ENCODE measurements at places on chromosomes 11 and 22.
A peak's percentile ranks its signal among the peaks of the same experiment; 100 is the strongest.

DNA sequence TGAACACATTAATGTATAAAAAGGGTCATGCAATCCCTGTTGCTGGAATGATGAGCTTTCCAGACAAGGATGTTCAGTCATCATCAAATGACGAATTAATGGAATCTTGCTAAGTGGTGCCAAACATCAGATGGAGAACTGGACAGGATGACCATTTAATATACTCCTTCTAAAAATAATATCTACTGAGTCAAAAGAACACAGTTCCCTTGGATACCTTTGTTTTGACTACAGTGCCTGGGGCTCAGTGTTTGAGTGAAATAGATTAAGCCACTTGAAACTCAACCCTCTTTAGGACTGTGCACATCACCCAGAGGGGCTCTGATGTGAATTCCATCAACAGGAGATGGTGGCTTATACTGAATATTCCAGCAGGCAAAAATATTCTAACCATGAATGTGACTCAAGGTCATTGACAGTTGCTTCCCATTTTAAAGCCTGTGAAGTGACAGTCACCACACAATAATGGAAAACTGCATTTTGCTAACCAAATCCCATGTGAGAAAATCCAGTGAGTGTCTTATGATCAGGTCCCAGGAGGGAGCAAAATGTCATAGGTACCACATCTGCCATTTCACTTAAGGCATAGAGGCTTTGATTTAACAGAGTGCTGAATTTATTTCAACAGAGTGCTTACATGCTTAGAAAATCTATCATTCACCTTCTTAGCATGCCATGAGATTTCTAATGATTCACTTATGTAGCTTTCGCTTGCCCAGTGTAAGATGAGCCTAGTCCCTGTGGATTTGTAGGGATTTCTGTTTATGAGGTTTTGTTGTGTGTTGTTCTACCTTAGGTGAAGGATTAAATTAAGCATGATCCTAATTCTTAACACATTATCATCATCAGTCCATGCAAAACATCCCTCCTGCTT lies 41.3 kb upstream of the SLN start:
- no peak for DNase-seq

DNA sequence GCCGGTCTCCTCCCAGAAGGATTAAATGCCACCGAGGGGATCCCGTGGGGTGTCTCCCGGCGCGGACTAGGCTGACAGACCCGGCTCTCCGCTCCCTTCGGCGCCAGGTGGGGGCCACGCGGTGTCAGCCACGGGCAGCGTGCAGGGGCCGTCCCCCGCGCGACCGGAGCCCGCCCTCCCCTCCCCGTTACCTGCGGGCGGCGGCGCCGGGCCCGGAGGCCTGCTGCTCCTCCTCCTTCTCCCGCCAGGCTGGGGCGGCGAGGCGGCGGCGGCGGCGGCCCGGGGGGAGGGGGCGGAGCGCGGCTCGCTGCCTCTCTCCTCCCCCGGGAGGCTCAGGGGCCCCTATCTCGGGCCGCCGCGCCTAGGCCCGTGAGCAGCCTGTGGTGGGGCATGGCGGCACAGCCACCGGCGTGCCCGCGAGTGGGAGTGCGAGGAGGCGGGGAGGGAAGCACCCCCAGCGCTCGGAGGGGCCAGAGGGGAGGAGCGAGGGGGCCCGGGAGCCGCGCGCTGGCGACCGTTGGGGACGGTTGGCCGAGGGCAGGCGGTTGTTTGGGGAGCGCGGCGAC lies 450 bp downstream of the ZBTB44 start:
- peak; percentile 68 for DNase-seq

GRCh38 chr11:124834526-124835180 lies 30.6 kb upstream of the ROBO3 start:
- no peak for DNase-seq

DNA sequence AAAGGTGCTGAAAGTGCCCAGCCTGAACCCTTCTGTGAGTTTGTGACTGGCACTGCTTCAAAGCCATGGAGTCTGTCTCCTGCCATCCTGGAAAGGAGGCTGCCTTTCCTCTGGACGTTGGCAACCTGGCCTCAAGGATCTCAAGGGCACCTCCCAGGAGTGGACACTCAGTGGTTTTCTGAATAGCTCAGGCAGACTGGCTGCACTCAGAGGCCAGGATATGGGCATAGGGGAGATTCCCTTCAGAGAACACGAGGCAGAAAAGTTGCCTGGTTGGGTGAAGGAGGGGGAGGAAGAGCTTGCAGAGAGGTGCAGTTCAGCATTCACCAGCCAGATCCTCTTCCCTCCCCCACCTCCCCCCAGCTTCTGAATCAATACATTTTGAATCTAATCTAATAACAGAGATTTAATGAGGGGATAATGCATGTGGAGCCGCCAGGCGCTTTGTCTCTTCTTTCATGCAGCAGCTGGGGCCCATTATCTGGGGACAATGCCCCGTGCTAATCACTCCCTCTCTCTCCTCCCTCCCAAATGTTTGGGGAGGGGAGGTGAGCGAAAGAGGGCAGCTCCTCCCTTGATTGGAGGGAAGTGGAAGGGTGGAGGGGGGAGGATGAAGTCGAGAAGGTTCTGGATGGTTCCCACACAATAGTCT lies 17.7 kb downstream of the HTR3A start:
- no peak for DNase-seq

GRCh38 chr11:72102631-72102945 lies 509 bp downstream of the LAMTOR1 start:
- no peak for DNase-seq

- no peak for DNase-seq
Observed at GRCh38 chr11:77517753-77518152, 43.9 kb upstream of the PAK1 start.

GRCh38 chr11:82465481-82465880 lies 268.2 kb downstream of the FAM181B start:
- no peak for DNase-seq
